Heart right ventricle (tissue), 16 donors: ENCODE measurements at places on chromosomes 7 and 10. TPM values are rescaled to one million over a fixed set of nuclear protein-coding genes. Genes with fewer than 3 reads are reported as not detected.

- DNase-seq: no peak
Measured at GRCh38 chr10:124451276-124451675, 1.4 kb upstream of the NKX1-2 start.

DNA sequence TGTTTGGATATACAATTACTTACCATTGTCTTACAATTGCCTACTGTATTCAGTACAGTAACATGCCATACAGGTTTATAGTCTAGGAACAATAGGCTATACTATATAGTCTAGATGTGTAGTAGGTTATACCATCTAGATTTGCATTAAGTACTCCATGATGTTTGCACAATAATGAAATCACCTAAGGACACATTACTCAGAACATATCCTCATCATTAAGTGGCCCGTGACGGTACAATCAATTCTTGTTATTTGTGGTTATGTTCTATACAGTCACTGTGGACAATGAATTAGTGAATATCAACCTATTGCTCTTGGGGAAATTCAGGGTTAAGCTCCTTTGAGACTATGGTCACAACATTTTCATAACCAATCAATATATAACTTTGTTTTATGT is 75.6 kb downstream of the MICU1 start:
- no peak for DNase-seq

- no peak for DNase-seq
Measured at GRCh38 chr7:141641876-141642275, 60.1 kb downstream of the DENND11 start.

GRCh38 chr7:14751461-14751860 is 151.1 kb downstream of the DGKB start:
- DNase-seq: no peak

DNA sequence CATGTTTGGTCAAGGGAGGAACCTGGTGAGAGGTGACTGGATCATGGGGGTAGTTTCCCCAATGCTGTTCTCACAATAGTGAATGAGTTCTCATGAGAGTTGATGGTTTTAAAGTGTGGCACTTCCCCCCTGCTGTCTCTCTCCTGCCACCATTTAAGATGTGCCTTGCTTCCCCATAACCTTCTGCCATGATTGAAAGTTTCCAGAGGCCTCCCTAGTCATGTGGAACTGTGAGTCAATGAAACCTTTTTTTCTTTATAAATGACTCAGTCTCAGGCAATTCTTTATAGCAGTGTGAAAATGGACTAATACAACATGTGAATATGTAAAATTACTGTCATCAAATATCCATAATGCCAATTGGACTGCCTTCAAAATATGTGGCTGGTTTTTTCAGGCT is 165.5 kb upstream of the TARP start:
- no peak for DNase-seq

- no peak for DNase-seq
Measured at GRCh38 chr7:133582766-133583523, 330.1 kb downstream of the EXOC4 start.

DNA sequence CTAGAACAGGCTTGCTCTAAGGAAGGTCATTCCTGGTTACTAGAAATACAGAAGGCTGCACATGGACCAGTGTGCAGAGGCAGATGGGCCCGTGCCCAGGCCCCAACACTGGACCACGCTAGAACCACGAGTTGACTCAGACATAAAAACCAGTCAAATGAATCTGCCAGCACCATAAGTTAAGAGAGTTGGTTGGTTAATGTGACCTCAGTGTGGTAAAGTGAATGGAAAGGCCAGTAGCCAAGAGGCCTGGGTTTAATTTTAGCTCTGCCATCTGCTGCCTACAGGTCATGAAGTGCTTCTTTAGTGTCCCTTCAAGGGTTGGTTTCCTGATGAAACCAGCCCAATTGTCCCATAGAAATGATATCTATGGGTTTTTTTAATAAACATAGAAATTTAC is 329.6 kb upstream of the NRP1 start:
- no peak for DNase-seq

- no peak for DNase-seq
Measured at GRCh38 chr10:110778211-110778610, 93.5 kb upstream of the PDCD4 start.

KCNIP2 gene
- 602 TPM for total RNA-seq

DNA sequence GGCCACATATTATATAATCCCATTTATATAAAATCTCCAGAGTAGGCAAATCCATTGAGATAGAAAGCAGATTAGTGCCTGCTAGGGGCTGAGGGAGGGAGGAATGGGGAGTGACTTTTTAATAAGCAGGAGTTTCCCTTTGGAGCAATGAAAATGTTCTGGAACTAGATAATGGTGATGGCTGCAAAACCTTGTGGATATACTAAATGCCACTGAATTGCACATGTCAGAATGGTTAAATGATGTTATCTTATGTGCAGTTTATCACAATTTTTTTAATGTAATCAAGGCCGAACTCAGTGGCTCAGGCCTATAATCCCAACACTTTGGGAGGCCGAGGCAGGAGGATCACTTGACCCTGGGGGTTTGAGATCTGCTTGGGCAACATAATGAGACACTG is 145.5 kb upstream of the AUTS2 start:
- no peak for DNase-seq

SLC18A3 gene
- not detected for total RNA-seq

RUFY2 gene
- total RNA-seq: 8.0 TPM

GIMAP4 gene
- total RNA-seq: 22.9 TPM

- DNase-seq: no peak
Measured at GRCh38 chr10:50552308-50552707, 71.4 kb downstream of the SGMS1 start.

DNA sequence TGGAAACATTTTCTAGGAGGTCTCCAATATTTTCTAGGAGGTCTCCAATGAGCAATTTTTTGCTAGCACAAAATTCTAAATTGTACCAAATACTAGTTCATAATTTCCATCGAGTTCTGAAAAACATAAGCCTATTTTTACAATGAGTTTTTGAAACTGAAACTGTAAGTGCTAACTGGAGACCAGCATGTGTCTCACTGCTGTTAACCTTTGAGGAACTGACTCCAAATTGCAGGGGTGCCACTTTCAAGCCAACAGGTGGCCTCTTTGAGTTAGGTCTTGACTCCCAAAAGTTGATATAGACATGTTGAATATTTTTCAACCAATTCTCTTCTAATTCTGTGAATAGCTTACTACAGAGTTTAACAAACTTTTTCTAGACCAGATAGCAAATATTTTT is 58.8 kb downstream of the CAV1 start:
- DNase-seq: no peak

DNA sequence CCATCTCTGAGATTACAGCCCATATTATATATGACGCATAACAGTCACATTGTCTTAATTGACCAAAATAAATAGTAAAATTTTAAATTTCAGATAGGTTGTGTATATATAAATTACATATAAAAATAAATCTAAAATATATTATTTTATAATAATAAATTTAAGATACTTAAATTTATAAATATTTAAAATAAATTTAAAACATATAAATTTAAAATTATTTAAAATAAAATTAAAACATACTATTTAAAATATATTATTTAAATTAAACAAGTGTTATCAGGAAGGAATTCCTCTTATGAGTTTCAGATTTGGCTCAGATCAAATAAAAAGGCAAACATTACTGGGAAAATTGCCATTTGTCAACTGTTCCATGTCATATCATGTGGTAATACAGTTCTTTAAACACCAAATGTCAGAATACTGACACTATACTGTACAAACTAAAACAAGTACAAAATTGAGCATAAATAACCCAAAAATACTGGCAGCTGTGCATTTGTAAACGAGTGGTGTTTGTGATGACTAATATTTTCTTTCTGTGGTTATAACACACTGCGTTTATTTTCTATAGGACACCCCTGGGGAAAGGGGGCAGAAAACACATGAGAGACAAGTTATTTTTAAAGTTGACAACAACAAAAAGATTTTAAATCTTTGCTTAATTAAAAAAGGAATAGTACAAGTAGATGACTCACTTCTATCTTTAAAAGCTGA is 71.3 kb upstream of the DGKB start:
- DNase-seq: no peak

DNA sequence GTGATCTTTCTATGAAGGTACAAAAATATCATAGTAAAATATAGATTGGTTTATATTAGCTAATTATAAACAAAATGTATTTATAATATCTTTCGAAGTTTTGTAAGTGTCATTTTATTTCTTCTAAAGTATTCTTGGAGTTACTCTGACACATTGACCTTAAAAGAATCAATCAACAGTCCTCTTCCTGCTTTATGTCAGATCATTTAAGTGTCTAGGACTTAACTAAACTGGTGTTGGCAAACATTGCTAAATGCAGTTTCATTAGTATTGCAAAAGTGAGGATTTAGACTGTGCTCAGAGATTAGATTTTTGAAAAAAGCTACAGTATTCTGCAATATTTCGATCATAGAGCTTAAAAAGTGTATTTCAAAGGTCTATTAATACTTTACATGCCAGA is 10.3 kb downstream of the GLCCI1 start:
- no peak for DNase-seq

DNA sequence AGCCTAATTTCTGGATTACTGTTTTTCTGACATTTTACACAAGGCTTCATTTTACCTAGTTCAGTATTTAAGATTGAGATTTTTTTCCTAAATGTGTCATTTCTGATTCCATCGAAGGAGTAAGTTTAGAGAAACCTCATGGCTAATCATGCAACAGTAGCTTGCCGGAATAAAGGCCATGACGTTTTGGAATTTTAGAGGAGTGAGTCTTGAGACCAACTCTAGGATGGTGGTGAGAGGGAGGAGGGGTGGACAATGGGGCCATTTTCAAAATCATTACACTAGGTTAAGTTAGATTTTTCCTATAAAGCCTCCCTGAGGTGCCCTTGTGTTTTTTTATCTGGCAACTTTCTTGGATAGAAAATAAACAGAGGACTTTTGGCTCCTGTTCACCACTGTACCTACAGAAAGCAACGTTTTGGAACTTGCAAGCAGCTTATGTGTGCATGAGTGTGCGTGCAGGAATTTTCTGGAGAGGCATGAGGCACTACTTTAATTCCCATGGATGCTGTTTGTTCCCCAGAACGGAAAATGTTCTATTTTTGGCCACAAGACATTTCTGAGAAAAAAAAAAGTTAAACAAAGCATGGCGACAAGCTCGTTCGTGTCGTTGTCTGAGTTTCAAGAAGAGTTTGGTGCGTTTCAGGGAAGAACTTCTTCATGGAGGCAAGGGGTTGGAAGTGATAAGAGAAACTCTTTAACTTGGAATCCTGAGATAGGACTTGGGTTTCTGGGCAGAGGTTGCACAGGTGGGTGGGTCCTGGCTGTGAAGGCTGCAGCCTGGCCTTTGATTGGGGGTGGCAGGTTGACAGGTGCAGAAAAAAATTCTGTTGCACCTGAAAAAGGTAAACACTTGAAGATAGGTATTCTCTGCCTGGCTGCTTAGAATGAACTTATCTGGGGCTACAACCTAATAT is 178.1 kb downstream of the PTEN start:
- DNase-seq: peak; percentile 15

SYT15B gene
- total RNA-seq: 1.6 TPM
